SK-MEL-5 (cell line): ENCODE measurements at places on chromosomes 4 and X. TPM values are rescaled to one million over a fixed set of nuclear protein-coding genes. Genes with fewer than 3 reads are reported as not detected.
A peak's percentile ranks its signal among the peaks of the same experiment; 100 is the strongest.

DNA sequence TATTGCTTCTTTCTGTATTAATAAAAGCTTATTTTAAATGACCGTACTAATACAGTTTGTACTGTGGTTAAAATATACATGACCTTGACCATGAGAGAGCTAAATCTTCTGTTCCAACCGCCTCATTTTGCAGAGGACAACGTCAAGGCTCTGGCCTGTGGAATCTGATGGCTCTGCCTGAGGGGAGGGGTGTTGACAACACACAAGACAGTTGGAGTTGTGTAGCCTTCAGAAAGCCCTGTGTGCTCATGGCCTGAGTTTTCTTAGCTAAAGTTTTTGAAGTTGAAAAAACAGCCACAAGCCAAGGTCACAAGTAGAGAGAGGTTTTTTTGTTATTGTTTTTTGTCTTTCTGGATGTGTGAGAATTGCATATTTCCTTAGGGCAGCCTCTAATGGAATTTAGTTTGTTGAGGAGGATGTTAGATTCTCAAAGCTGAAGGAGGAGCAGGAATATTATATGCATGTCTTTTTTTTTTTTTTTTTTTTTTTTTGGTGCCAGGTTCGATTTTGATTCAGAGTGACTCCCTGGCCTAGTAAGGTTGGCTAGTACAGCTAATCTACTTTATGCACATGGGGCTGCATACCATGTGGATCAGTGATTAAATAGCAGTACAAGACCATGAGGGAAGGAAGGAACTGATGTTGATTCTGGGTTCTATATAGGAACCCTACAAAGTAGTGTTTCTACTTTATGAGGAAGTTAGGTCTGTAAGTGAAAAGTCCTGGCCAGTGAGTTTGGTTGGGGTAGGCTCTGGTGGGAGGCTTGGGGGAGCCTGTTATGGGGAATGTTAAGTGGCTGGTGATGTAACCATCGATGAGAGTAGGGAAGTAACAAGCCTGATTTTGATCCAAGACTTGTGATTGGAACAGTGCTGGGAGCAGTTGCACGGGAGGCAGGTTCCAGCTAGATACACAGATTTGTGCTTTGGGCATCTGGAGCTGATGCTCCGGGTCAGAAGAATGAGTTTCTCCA, 20.3 kb downstream of the SMS start:
- peak; percentile 34 for DNase-seq

- peak; percentile 1 for DNase-seq
These were observed 407.3 kb downstream of the PCDH18 start for GRCh38 chr4:137125011-137125410.

The TLR7 gene
- 0.03 TPM in 1 of 2 replicates, not detected in the other for total RNA-seq

The SPANXN5 gene
- not detected in 2 replicates for total RNA-seq

DNA sequence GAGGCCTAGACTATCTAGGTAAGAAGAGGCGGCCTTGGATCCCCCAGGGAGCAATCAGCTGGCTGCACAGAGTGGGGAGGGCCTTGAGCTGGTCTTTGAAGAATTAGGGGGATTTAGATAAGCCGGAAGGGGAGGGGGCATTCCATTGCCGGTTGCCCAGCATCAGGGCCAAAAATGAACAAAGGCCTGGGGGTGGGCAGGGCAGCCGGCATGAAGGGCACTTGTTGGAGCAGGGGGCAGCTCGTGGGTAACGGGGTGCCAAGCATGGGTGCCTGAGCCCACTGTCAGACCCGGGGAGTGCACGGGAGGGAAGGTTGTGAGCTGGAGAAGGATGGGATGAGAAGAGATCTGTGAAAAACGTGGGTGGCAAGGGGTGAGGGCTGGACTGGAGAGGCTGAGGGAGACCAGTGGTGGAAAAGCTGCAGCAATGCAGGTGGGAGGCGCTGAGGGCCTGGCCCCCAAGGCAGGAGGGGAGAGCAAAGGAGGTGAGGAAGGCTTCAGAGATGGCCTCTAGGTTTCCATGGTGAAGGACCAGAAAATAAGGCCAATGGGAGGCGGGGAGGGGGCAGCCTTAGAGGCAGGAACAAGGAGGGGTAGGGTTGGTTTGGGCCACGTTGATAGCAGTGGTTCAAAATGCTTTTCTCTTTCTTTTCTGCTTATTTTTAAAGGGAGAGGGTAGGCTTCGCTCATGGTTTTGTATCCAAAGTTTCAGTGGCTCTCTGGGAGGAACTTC, 8.6 kb downstream of the KLF3 start:
- DNase-seq: no peak

- no peak for DNase-seq
These were observed 229.8 kb downstream of the NDST4 start for GRCh38 chr4:114883641-114884040.

The F8A1 gene
- 2.2 and 3.5 TPM in 2 replicates for total RNA-seq
